Activated CD4-positive, alpha-beta T cell treated with anti-CD3 and anti-CD28 coated beads, Interleukin-2, amount 10 ng/mL, durations not matched to agents 24 days and 14 days (primary cell): ENCODE measurements at places on chromosomes 2 and 18. TPM values are rescaled to one million over a fixed set of nuclear protein-coding genes. Genes with fewer than 3 reads are reported as not detected.

DNA sequence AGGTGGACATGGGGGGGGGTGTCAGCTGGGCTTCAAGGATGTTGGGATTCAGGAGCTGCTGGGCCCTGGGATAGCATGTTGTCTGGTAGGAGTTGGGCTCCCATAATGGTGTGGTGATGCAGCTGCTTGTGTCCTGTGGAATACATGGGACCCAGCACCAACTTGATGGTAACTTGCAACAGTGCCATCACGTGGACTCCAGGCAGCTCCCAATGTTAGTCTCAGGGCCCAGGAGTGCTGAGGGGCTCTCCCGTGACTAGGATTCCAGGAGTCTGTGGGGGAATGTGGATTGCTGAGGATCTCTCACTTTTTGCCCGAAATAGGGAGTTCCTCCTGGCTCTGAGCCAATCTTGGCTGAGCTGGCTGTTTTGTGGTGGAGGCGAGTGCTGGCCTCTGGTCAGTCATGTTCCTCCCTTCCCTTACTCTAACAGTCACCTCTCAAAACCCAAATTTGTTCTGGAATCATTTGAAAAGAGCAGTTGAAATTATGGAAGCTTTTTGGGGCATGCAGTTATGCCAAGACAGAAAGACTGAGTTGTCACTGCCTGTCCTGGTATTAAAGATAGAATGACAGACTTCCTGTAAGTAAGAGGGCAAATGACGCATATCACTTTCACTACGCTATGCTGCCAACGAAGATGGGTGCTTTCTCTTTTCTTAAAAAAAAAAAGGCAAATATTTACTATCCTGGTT lies 607.1 kb downstream of the ADCYAP1 start:
- DNase-seq: no peak

DNA sequence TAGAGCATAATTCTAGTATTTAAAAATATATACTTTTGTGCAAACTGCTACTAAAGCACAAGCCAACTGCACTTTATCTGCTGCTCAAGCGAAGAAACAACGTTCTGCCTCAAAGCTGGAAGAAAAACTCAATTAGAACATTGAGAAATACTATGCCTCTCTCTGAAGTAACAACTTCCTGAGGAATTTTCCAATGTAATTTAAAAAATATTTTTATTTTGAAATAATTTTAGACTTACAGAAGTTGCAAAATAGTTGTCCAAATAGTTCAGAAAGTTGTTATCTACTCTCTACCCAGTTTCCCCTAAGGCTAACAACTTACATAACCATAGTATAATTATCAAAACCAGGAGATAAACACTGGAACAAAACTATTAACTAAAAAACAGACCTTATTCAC lies 12.3 kb upstream of the POLI start:
- no peak for DNase-seq

- DNase-seq: no peak
Observed at GRCh38 chr2:184137955-184138354, 460.4 kb upstream of the ZNF804A start.

- no peak for DNase-seq
Observed at GRCh38 chr18:45312555-45313126, 302.6 kb upstream of the SLC14A2 start.

DNA sequence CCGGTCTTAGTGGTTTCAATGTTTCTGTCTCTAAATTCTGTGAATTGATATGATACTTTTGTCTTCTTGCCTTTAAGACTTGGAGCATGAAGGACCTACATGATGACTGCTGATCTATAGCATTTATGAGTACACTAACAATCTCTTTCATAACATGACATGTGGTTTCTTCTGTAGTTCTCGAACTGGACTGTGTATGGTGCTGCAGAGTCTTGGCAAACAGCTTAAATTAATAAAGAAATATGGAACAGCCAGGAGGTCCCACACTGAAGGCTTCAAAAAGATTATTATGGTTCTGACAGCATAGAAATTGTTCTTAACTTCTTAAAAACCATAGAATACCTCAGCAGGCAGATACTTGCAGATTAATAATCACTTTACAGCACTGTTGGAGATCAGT lies 145.0 kb downstream of the DCC start:
- DNase-seq: no peak

GRCh38 chr2:176483901-176484568 lies 214.8 kb downstream of the MTX2 start:
- DNase-seq: no peak

DNA sequence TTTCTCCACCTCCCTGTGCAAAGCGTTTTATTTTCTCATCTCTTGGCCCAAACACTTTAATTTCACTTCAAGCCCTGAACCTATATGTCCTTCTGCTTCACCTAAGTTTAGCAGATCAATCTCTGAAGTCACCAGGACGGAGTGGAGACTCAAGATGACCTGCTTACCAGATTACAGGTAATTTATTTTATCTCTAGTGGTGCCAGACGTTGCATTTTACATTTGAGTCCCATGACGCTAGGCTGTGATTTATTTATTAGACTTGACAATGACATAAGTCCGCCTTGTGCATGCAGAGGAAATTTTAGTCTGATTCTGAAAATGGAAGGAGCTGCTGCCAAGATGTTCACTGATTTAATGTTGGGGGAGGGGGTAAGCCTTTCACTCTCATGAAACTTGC lies 73.9 kb downstream of the MRO start:
- DNase-seq: no peak

GRCh38 chr2:54871457-54872107 lies 148.1 kb downstream of the EML6 start:
- DNase-seq: no peak

DNA sequence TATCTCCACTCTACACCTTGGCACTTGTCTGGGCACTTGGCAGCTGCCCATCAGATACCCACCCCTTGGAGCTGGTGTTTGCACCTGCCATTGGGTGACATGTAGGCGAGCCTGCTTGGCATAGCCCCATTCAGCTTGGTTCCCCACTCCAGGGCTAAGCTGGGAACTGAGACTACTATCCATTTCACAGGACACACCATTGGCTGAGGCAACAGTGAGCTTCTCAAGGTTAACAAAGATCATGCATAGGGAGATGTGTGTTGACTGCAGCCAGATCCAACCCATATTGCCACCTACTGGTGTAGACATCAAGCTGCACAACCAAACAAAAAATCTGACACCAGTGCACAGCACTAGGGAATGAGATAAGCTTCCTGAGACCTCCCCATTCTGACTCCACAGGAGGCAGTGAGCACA lies 1389.8 kb upstream of the TMEFF2 start:
- no peak for DNase-seq

- no peak for DNase-seq
Observed at GRCh38 chr2:137193401-137193800, 428.1 kb downstream of the THSD7B start.

DNA sequence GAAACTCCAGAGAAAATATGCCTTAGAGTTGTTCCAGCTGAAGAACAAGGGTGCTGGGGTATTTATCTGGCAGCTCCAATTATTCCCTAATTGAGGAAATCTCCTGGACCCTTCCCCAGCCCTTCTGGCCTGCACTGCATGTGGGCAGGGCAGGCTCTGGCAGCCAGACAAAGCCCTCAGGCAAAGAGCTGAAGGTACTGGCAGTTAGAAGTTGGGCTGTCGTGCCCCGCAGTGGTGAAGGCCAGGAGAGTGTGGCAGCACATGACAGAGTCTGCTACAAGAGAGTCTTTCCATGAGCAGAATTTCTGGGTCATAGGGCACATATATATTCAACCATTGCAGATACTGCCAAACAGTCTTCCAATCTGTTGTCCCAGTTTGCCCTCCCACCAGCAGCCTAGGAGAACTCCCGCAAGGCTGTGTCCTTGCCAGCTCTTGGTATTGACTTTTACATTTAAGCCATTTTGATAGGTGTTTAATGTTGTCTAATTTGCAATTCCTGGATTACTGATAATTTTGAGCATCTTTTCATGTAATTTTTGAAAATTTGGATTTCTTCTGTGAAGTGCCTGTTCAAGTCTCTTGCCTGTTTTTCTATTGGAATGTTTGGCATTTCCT lies 26.6 kb downstream of the ONECUT2 start:
- no peak for DNase-seq

DNA sequence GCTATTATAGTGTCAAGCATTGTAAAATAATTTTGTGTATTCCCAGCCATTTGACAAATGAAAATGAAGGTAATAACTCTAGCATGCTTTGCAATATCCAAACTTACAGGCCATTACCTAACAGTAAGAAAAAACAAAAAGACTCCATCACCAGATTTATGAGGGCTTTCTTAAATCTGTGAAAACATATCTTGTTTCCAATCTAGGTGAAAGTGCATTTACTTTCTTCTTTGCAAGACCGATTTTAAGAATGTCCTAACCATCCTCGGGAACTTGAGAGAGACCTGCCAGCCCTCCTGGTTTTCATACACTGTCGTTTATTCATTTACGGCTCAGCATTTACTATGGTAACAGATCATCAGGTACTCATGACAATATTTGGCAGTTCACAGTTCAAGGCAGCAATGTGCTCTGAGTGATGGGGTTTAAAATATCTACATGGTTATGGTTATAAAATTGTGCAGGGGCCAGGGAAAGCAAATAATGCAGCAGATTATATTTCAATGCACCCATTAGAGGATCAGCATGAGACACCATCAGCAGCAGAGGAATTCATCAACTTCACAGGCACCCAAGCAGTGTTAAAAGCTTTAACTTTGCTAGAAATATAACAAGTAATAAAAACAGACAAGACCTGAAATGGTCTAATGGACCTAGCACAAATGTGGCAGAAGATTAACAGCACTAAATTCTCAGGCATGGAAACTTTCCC lies 34.4 kb upstream of the PARD3B start:
- DNase-seq: no peak

Gene ERFE
- total RNA-seq: 0.24 and 0.37 TPM in 2 replicates

Gene PPIG
- 59.9 and 69.3 TPM in 2 replicates for total RNA-seq
